ENCODE measurements at places on chromosomes 6 and 20.

- no peak for DNase-seq
Measured at GRCh38 chr6:42257063-42257462, 39.4 kb upstream of the MRPS10 start.

- DNase-seq = no peak
Measured at GRCh38 chr6:30061858-30062458, 893 bp downstream of the POLR1H start.

DNA sequence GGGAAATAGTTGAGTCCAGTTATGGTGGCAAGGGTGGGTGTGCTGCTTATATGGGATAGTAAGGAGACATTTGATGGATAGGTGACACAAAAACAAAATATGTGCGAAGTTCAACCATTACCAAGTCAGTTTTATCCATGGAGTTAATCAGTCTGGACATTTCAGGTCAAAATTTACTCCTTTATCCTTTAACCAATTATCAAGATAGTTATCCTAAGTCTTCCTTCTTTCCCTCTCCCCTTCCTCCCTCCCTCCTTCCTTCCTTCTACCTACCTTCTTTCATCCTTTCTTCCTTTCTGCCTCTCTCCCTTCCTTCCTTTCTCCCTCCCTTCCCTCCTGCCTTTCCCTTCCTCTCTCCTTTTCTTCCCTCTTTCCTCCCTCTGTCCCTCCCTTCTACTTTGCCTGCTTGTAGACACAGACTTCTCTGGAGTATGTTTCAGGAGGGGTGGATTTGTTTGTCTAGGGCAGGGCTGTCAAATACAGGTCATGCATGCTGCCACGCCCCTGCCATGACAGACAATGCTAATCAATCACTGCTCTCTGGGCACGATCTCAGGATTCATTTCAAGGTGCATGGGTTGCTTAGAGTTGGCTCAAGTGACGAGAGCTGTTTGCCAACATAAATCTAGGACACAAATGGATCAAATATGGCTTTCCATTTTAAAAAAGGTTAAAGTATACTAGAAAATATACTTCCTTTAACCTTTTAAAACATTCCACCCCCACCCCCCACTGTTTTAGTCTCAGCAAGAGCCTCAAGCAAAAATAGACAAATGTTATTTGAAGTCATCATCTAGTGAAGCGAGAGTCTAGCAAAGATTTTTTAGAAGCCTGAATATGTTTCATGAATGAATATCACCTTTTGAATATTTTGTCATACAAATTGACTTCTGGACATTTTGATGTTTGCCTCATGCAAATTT is 281.6 kb upstream of the CITED2 start:
- no peak for DNase-seq

- no peak for DNase-seq
Measured at GRCh38 chr20:41649489-41649888, 31.3 kb upstream of the CHD6 start.

GRCh38 chr6:34362176-34362575 is 30.3 kb downstream of the NUDT3 start:
- DNase-seq = no peak

DNA sequence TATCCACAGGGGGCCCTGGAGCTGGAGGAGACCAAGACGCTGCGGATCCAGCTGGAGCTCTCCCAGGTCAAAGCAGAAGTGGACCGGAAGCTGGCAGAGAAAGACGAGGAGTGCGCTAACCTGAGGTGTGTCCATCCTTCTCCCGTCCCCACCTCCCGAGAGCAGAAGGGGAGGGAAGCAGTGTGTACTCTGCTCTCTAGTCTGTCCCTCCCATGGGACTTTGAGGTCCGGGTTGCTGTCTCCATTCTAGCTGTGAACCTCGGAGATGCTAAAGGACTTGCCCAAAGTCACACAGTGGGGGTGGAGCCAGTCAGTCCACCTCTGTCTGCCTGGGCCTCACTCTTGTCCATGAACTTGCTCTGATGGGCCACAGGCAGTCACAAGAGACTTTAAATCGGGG is 44.1 kb downstream of the MYH7B start:
- no peak for DNase-seq

GRCh38 chr6:163459536-163459935 is 45.0 kb downstream of the QKI start:
- DNase-seq = peak; percentile 23

DNA sequence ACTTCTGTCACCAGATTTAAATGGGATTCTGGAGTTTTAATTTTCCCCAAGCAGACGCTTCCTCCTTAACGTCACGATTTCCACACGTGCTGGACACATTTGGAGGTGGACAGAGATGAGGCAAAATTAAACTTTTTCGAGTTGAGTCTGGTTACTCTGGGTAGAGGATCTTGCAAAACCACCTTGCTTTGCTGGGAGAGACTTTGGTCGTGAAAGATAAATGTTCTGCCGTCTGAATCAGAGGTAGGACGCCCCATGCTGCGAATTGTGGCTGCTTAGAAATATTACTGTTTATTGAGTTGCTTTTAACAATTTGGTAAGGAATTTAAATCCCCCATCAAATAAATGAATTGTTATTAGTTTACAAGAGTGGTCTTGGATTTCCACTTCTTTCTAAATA is 46.8 kb downstream of the CTCFL start:
- no peak for DNase-seq

DNA sequence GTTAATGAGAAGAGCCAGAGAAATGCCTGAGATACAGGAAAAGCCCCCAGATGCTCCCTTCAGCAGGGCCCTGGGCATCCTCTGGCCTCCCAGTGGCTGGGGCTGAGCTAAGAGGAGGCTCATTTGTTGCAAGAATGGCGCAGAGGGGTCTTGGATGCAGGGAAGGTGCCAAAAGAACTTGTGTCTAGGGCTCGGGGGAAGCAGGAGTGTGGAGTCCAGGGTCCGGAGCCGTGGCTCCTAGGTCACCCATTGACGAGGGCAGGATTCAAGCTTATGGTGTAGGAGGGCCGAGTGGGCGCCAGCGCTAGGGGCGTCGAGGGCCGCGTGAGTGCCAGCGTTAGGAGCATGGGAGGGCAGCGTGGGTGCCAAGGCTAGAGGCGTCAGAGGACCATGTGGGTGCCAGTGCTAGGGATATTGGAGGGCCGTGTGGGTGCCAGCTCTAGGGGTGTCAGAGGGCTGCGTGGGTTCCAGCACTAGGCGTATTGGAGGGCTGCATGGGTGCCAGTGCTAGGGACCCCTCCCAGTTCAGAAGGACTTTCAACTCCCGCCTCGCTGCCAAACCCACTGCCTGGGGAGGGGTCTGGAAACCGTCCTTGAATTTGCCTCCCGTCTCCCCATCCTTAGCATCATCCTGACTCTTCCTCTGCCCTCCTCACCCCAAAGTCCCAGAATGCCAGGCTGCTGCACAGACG is 250.5 kb upstream of the AFDN start:
- DNase-seq = no peak

DNA sequence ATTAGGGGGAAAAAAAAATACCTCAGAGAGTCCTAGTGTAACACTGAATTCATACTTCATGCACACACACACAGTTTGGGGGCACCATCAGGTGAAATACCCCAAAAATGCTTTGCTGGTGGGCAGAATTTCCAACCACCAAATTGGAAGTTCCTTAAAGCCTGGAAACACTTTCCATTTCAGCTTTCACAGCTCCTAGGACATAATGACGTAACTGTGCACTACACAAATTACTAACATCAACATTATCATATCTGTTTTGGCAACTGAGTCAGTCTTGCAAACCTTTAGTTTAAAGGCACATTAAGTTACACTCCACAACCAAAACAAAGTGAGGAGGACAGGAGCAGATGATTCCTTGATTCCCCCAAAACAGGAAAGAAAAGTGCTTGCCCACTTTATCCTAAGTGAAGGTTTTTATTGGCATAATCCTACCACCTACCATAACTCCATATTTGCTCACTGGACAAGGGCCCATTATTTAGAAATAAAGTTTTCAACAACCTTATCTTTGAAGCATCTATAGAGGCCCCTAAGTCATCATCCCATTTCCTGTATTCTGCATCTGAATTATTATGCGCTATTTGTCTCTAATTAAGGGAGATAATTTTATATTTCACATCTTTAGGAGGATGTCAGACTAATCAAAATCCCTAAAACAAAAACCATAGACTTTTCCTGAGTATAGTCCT is 3.4 kb downstream of the MBOAT1 start:
- DNase-seq = no peak

DNA sequence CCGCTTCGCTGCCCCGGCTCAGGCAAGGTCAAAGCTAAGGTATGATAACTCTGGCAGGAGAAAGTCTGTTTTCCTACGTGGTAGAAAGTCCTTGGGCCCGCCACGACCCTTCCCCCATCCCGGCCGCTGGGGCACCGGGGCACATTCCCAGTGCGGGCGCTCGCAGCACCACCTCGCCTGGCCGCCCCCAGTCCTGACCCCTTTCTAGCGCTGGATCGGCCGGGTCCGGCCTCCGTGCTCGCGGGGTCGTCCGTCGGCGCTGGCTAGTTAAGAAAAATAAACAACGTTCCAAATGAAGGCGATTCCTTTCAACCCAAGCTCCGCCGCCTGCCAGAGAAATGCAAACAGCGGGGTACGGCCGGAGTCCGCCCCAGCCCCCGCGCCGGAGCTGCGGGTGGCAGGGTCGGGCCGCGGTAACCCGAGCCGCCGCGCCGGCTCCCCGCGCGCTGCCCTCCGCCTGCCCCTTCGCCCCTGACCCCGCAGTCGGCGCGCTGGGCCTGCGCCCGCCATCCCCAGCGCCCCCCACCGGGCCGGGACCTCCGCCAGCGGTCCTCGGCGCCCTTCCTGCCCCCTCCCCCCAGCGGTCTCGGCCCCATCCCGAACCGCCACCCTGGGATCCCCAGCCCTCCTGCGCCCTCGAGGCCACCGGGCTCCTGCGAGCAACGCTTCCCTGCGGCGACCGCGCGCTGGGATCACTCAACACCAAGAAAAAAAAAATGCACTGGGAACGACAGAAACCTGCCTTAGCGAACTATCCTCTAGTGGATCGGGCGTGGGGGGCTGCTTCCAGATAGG is 37.6 kb downstream of the NCR2 start:
- DNase-seq = no peak

DNA sequence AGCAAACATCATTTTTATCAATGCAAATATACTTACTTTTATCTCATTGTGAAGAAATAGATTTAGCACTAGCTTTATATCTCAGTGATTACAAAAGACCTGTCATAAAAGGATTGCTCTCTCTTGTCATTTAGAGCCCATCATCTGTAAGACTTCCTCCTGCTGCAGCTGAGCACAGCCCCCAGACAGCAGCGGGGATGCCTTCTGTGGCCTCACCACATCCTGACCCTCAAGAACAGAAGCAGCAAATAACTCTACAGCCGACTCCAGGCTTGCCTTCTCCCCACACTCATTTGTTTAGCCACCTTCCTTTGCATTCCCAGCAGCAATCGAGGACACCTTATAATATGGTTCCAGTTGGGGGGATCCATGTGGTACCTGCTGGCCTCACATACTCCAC is 127.0 kb upstream of the EDN1 start:
- no peak for DNase-seq

GRCh38 chr20:44772636-44773035 is 27.0 kb downstream of the KCNK15 start:
- DNase-seq = no peak

GRCh38 chr6:33761922-33762629 is 15.4 kb upstream of the IP6K3 start:
- DNase-seq = peak; percentile 65
